NCI-H774 (cell line): ENCODE measurements at places on chromosomes 6 and 20.

GRCh38 chr6:139135578-139136545 is 982 bp downstream of the HECA start:
- peak; percentile 28 for DNase-seq

- peak; percentile 97 for DNase-seq
These were observed 213.5 kb upstream of the ARID1B start for GRCh38 chr6:156563714-156564113.

- DNase-seq = no peak
These were observed 62.5 kb upstream of the TMEM170B start for GRCh38 chr6:11475016-11475415.

GRCh38 chr20:1946762-1947534 is 46.9 kb downstream of the PDYN start:
- DNase-seq = no peak

GRCh38 chr6:125248136-125248535 is 53.6 kb downstream of the HDDC2 start:
- DNase-seq = no peak

DNA sequence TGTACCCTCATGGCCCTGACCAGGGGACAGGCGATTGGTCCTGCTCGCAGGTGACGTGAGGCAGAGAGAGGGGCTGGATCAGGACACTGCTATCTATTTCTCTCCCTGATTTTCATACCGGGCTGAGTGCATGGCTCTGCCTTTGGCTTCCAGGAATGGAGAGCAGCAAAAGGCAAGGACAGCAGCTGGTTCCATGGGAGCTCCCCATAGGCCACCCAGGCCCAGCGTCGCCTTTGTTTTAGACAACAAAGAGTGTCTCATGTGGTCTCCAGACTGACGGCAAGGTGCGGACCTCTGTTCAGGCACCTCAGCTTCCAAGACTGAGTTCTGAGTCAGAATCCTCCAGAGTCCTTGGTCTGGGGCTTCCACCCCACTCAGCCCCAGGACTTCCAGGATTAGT is 123.1 kb downstream of the VEGFA start:
- DNase-seq = no peak

DNA sequence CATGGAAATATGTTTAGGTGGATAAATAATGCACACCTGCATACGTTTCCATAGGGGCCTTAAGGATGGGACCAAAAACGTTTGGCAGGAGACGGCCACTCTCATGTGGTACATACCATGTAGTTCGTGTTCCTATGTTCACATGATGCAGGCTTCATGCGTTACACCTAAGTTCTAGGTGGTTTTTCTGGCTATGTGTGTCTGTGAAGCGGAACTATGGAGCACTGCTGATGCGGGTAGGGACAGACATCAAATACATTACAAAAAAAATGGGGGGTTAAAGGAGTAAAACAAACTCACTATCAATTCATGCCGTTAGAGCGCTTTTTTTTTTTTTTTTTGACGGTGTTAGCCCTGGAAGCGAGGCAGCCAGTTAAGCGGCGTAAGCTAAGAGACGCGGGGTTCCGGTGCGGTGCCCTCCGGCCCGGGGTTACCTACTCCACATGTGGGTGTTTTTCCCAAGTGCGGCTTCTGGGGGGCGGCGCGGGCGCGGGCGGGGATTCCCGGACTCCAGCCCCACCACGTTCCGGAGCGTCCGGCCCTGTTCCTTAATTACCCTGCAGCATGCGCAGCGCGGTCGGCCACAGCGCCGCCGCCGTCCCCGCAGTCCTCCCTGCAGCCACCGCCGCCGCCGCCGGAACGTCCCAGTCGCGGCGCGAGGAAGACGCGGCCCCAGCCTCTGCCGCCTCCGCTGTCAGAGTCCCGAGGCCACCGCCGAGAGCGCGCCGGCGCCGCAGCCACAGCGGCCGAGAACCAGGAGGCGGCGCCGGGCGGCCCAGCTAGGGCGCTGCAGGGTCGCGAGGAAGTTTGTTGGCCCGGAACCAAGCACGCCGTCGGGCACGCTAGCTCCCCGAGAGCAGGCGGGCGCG is 648 bp downstream of the COL19A1 start:
- DNase-seq = peak; percentile 26

GRCh38 chr20:41213150-41213820 is 75.9 kb downstream of the PLCG1 start:
- DNase-seq = peak; percentile 11

- no peak for DNase-seq
These were observed 29.7 kb downstream of the CHMP4B start for GRCh38 chr20:33840759-33841435.

DNA sequence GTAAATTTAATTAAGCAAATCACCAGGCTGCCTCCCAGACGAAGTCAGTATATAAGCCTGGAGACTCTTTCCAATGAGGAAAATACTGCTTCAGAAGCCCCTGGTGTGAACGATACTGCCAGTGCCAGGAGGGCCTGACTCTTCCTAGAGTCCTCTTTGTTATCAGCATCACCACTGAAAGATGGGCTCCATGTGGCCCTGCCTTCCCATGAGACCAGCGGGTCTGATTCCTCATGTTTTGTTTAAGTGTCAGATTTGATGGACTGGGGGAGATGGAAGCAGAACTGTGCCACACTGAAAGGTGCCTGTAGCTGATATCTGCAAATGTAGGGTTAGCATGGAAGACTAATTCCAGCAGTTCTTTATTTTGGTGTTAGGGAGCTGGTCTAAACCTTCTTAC is 7.9 kb downstream of the NQO2 start:
- DNase-seq = no peak

- DNase-seq = no peak
These were observed 23.6 kb upstream of the HLA-E start for GRCh38 chr6:30465595-30466306.

- DNase-seq = no peak
These were observed 48.4 kb upstream of the IER3 start for GRCh38 chr6:30792786-30793185.

DNA sequence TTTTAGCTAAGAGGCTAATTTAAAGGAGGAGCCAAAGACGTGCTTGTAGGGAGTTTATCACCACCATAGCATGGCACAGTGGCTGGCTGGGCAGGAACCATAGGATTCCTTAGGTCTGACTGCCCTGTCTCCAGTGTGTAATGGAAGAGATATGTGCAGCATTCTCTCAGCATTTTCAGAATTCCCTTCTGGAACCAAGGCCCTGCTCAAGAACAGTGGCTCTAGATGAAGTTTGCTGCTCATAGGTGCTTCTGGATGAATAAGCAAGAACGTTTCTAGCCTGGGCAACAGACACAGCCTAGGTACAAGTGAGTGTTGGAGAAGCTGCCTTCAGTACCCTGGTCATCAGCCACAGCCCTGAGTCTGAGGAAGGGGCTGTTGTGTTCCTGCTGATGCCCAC is 69.1 kb downstream of the LCA5 start:
- DNase-seq = no peak

GRCh38 chr6:168145747-168146596 is 67.0 kb upstream of the FRMD1 start:
- peak; percentile 55 for DNase-seq

DNA sequence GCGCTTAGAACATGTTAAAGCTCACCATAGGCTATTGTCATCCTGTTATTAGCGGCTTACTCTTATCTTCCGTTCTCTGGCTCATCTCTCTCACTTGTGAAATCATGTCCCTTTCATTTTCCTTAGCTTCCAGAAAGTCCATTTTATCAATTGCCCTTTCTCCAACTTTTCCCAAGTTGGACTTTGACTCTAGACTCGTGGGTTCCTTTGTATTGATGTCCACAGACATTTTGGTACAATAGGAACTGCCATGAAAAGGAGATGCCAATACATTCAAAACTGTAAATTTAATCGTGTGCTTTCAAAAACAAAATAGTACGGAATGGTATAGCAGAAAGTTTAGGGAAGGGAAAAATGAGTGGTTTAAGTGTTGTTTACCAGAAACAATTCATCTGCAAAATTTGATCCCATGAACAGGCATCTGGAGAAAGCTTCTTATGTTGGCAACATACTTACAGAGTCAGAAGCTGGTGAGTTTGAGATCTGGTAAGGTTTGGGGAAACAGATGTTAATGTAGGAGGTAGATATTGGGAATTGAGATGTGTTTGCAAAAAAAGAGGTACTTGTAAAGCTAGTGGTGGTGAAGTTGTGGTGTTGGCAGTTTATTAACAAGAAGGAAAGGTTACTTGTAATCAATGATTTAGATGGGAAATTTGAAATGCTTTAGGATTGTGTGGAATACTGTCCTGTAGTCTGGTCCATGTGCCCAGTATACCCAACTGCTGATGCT is 10.2 kb upstream of the HIVEP1 start:
- no peak for DNase-seq

GRCh38 chr20:38340693-38341092 is 5.6 kb upstream of the LBP start:
- DNase-seq = no peak

- no peak for DNase-seq
These were observed 215.0 kb upstream of the MARCKS start for GRCh38 chr6:113642001-113642713.

GRCh38 chr6:15359335-15359862 is 113.5 kb downstream of the JARID2 start:
- DNase-seq = no peak

- DNase-seq = no peak
These were observed 107.0 kb upstream of the DST start for GRCh38 chr6:56749632-56750151.

DNA sequence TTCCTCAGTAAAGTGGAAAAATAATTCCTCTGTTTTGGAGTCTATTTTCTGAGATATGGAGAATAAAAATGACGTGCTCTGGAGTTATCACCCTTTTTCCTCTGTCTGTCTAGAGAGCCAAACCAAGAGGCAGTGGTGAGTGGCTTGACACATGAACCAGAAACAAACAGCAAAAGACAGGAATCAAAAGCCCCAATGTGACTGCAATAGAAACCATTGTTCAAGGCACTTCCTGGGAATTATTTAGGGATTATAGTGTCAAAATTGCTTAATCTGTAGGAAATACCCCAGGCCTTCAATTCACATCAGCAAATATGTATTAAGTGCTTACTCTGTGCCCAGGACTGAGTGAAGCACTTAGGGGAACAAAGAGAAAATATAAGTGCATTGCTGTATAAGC is 560.4 kb upstream of the JAG1 start:
- no peak for DNase-seq

DNA sequence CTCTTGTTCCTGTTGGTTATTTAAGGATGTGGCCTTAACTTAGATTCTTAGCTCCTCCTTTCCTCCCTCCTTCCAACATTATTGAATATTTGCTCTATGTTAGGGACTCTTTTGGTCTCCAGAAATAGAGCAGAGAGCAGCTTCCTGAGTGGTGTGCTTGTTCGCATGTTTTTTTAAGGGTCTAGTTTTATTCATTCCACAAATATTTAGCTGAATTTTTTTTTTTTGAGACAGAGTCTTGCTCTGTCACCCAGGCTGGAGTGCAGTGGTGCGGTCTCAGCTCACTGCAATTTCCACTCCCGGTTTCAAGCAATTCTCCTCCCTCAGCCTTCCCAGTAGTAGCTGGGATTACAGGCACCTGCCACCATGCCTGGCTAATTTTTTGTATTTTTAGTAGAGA is 169.2 kb downstream of the ZFAND3 start:
- DNase-seq = no peak

DNA sequence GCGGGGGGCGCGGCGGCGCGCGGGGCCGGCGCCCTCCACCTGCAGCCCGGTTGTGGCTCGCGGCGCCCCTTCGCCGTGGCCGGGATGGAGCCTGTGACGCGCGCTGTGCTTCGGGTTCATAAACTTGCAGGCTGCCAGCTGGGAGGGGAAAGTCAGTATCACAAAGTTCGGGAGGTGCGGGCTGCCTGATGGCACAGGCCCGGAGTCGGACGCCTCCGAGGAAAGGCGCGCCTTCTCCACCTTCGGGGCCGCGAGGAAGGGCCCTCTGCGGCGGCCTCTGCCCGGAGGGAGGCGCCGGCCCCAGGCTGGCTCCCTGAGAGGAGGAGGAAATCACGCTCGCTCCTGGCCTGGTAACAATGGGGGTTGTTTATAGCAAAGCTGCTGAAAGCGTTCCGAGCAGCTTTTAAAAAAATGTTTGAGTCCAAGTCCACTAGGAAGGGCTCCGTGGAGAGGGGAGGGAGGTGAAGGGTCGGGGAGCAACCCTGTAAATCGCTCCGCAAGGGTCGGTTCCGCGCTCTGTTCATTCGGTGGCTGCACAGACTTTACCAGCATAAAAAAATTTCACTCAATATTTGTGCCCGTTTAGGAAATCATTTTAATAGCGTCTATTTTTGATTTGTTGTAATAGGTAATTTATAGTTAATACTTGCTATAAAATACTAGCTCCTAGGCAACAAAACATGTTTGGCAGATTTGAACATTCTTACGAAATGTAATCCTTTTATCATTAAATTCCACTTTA is 1.0 kb downstream of the AFDN start:
- peak; percentile 56 for DNase-seq

DNA sequence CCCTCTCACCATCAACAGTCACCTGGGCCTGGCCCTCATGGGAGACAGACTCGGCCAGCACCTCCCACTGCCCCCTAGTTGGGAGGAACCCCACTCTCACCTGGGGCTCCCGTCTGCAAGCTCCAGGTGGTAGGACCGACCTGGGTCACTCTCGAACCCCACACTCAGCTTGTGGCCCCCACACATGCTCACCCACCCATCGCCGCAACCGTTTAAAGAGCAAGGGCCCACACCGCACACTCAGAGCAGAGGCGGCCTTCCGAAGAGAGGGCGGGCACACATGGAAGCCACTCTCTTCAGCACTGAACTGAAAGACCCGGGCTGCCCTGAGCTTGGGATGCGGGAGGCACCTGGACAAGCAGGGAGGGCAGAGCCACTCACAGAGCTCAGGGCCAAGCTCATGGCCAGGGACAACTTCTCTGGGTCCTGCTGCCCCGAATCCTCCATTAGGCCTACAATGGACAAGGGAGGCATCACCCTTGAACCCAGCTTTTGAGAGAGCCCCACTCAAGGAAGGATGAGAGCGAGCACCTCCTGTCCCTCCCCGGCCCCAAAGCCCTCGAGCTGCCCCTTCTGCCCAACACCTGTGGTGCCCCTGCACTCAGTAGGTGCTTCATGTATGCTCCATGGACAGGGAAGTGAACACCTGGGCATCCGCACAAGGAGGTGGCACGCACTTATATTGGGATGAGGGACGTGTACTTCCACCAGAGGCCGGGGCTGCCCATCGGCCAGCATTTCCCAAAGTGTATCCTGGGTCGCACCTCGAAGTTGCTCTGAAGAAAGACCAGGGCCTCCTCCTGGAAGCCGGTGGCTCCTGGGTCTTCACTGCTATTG is 50.4 kb downstream of the YTHDF1 start:
- no peak for DNase-seq

DNA sequence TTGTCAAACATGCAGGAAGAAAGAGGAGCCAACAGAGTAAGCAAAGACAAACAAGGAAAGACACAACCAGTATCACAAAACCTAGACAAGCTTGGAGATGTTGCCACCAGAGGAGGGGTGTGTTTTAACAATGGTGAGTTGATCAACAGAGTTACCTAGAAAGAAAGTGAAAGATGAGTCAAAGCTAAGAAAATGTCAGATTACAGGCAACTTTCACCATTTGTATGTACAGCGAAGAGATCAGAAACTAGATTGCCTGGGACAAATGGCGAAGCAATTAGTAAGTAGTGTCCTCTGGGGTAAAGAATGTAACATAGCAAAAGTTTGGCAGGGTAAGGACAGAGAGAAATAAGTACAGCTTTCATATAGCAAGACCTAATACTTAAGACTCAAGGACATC is 51.6 kb upstream of the POU3F2 start:
- no peak for DNase-seq
